Eye (tissue), 1 donor: ENCODE measurements at places on chromosomes 7 and 10.
A peak's percentile ranks its signal among the peaks of the same experiment; 100 is the strongest.

DNA sequence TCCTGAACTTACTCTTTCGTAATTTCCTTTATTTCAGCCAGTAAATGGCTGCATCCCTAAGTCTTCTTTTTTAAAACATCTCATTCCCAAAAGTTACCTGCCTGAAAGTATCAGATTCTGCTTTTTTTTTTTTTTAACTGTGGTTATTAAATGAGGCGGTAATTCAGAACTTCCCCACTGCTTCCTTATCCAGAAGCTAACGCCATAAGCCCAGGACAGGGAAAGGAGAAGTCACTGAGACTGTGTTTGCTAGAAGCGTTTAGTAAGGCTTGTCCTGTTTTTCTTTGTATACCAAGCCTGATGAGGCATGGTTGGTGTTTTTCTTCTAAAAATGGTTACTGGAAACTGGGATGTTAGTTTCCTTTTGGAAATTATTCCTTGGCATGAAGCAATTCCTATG, 197.8 kb downstream of the CELF2 start:
- no peak for DNase-seq

- DNase-seq: no peak
These were observed 21.9 kb upstream of the GDF10 start for GRCh38 chr10:47278152-47278473.

DNA sequence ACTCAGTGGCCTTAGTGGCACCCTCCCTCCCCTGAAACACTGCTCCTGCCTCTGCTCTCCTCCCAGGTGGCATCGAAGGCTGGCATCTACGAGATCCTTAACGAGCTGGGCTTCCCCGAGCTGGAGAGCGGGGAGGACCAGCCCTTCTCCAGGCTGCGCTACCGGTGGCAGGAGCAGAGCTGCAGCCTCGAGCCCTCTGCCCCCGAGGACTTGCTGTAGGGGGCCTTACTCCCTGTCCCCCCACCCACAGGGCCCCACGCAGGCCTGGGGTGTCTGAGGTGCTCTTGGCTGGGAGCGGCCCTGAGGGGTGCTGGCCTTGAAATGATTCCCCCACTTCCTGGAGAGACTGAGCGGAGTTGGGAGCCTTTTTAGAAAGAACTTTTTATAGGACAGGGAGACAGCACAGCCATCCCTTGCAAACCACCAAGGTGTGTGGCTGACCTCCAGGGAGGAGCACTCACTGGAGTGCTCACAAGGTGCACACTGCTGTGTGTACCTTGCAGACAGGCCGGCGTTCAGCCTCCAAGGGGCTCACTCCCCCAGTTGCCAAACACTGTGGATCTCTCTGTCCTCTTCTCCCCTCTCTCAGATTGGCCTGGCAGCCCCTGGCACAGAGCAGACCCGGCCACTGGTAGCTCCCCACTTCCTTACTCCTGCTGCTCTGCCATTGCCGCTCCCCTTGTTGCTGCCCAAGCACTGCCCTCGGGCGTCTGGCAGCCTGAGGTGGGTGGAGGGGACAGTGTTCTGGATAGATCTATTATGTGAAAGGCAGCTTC, 35.8 kb downstream of the PRF1 start:
- DNase-seq: no peak

DNA sequence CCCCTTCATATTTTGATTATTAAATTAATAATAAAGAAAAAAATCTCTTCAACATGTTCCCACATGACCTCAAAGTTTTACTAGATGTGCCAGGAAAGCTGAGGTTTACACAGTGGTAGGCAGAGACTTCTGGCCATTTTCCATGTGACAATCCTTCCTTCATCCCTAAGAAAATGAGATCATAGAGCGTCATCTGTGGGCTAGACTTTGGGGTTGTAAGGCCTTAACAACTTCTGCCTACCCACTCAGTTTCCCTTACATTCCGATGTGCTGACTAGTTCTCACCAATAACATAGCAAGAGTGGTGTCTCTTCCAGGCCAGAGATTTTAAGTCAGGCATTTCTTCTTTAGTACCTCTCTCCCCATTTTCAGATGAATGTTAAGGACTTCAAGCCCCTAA, 171.1 kb upstream of the PHF14 start:
- DNase-seq: no peak

GRCh38 chr7:46301677-46302076, 380.6 kb upstream of the IGFBP3 start:
- no peak for DNase-seq

GRCh38 chr7:2451171-2452073, 24.8 kb downstream of the GRIFIN start:
- peak; percentile 92 for DNase-seq

DNA sequence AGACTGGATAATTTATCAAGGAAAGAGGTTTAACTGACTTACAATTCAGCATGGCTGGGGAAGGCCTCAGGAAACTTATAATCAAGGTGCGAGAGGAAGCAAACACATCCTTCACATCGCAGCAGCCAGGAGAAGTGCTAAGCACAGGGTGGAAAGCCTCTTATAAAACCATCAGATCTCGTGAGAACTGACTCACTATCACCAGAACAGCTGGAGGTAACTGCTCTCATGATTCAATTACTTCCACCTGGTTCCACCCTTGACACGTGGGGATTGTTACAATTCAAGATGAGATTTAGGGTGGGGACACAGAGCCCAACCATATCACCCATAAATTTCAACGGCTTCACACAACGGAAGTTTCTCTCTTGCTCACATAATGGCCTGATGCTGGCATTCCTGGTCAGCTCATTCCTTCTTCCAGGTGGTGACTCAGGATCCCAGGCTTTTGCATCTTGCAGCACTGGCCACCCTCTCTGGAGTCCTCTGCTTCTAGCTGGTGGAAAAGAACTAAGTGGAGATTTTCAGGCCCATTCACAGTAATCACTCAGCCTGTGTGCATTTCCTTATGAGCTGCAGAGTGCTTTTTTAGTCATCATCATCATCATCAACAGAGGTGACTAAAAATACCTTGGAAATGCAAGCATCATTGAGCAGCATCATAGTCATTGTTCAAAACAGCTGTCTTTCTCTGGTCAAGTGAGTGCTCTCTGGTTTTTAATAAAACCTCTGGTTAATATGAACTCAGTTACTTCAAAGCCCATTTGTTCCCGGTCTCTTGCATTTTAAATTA, 308.1 kb downstream of the SFMBT2 start:
- DNase-seq: peak; percentile 27
